NCI-H82 (cell line): ENCODE measurements at places on chromosomes 1 and 21.
A peak's percentile ranks its signal among the peaks of the same experiment; 100 is the strongest.

- DNase-seq, result no peak
These were observed 125.6 kb downstream of the ETS2 start for GRCh38 chr21:38931291-38931690.

- DNase-seq, result peak; percentile 38
These were observed 83.2 kb downstream of the TM2D1 start for GRCh38 chr1:61641578-61642336.

DNA sequence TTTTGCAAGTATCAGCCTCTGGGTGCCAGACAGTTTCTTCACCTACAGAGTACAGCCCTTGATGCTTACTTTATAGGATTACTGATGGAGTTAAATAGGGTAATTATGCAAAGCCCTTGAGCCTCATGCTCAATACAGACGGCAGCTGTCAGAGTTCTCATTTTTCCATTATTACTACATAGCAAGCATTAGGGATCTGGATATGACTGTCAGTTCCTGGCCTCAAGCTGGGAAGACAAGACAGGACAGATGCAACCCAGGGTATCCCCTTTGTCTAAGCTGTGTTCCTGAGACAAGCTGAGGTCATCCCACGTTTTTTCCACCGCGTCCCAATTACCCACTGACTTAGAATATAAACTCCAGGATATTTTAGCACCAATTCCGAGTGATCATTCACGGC is 94.4 kb downstream of the SLC35F3 start:
- peak; percentile 98 for DNase-seq

DNA sequence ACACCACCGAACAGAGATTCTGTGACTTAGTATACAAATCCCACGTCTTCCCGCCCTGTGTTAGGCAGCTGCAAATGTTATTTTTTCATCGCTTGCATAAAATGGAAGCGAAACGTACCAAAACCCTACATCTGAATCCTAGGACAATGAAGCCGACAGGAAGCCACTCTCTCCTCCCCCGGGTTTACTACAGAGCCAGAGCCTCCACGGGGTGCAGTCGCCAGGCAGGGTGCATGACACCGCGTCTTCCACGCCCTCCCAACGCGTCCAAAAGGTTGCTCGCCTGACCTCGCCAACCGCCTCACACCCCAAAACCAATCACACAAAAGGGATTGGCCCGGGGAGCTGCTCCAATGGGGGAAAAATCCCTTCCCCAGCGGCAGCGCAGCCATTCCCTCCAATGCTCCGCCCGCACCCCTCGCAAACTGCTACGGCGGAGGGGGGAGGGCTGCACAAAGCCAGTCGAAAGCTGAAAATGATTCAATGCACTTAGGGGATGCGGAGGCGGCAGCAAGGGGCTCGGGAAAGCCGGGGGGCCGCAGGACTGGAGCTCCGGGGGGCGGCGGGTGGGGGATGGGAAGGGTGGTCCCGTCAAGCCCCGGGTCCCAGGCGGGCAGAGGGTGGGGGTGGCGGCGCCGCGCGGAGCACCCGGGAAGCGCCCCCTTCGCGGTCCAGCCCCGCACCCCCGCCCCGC is 701 bp downstream of the CEP170 start:
- peak; percentile 85 for DNase-seq

DNA sequence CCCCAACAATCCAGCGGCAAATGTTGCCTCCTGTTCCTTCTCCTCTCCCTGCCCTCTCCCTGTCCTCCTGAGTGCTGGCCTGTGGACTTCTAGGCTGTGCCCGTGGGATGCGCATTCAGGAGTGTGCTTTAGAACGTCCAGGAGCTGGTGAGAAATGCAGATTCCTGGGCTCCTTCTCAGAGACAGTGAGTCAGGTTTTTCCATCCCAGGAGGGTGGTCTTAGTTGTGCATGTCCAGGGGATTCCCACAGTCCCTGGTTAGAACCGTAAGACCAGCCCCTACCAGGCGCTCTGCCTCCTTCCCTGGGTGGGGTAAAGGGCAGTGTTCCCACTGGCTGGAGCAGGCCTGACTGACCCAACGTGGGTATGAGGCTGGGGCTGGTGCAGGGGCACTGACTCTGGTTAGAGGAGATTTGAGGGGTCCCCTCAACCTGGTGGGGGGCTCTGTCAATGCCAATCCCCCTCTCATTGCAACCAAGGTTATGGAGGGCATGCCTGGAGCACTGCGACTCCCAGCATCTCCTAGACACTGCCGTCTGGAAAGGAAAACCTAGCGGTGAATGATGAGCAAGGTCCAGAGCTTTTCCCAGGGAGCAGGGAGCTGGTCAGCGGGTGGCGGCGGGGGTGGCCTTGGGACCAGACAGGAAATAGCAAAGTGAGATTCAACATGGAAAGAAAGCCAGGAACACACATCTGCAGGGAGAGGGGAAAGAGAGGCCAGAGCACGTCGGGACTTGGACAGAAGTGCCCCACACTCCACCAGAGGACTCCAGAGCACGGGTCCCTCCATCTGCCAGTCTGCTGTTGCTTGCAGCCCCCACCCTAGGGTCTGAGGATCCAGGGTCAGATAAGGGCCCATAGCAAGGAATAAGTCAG is 38.5 kb downstream of the HSPG2 start:
- DNase-seq, result no peak

- DNase-seq, result peak; percentile 31
These were observed 15.8 kb downstream of the SLC45A3 start for GRCh38 chr1:205664399-205665017.

- no peak for DNase-seq
These were observed 16.5 kb downstream of the ZNF697 start for GRCh38 chr1:119631433-119632102.

DNA sequence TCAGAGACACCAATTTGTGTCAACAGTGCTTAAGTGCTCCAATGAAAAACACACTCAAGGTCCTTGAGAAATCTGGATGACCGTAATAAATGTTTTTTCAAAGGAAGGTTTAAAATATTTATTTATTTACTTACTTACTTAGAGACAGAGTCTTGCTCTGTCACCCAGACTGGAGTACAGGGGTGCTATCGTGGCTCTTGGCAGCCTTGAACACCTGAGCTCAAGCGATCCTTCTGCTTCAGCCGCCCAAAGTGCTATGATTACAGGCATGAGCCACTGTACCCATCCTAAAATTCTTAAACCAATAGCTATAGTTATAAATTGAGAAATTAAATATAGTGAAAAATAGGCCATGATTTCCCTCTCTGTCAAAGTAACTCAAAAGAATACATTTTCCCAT is 17.3 kb upstream of the ERICH3 start:
- no peak for DNase-seq

DNA sequence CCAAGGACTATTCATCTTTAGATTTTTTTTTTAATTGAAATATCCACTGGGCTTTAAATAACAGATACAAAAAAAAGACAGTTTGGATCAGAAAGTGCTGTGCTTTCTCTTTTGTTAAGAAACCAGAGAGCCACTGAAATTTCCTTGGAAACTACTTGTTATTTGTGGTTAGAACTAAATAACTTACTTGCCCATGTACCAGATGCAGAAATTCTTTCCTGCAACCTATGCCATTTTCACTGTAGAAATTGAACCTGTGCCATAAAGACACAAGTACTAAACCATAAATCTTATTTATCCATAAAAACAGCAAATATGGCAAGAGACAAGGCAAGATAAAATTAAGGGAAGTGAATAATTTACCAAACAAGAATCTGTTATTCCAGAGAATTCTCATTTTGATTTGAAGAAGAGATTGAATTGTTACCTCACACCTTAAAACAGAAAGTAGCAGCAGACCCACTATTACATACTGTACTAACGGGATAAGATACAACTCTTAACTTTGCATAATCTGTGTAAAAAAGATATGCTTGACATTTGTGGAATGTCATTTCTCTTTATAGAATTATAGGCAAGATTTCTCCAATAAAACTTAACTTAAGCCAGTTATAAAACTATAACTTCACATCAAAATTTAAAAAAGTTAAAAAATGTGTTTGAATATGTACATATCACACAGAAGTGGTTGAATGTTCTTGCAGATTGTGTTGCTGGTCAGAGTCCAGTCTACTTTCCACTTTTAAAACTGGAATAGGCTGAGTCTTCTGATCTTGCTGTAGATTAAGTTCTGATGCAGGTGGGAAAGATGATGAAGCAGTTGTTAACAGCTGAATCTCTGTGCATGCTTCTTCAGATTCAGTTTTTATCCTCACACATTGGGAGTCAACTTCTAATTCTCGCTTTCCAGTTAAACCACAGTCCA is 6.3 kb upstream of the PHTF1 start:
- no peak for DNase-seq

- DNase-seq, result peak; percentile 95
These were observed 18.0 kb upstream of the BTG2 start for GRCh38 chr1:203287109-203287893.

DNA sequence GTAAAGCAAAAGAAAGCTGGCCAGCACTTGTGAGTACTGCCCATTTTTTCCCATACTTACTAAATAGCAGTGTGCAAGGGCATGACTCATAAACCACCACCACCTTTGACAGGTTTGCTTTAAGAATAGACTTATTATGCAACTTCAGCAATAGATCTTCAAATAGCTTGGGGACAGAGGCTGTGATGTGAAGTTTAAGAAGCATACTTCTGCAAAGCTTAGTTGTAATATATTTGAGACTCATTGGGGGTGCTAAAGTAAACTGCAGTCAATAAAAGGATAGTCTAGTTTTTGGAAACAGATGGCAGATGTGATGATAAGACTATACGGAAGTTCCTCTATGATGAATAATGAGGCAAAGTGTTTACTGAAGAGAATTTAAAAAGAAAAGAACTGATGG is 210.0 kb downstream of the PLA2G4A start:
- DNase-seq, result no peak
